Osteocyte (in vitro differentiated cells): ENCODE measurements at places on chromosomes 16 and 17. TPM values are rescaled to one million over a fixed set of nuclear protein-coding genes. Genes with fewer than 3 reads are reported as not detected.

DNA sequence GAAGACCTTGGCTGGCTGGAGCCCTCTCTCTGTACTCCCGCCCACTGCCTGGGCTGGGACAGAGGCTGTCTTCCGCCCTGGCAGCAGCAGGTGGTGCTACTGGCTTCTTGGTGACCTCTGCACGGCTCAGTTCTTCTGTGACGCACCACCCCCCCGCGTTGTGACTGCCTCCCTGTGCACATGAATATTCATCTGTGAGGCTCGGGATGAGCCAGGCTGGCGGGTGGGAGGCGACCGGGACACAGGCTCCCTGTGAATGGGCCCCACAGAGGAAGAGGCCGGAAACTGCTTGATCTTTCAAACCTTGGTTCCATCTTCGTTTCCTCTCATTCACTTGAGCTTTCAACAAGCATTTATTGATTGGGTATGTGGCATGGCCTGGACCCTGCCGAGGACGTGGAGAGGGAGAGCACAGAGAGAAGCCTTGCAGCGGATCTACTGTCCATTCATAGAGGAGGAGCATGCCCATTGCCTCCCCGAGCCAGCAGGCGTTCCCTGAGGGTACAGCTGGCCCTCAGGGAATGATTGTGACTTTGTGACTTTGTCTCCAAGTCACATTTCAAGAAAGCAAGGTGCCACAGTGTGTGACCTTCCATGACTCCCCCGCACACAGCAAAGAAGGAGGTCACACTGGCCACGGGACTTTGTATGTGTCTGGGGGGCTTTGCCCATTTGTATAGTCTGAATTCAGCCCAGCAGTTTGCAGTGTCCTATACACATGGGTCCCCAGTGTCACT, 45.0 kb downstream of the B9D1 start:
- no peak for DNase-seq

DNA sequence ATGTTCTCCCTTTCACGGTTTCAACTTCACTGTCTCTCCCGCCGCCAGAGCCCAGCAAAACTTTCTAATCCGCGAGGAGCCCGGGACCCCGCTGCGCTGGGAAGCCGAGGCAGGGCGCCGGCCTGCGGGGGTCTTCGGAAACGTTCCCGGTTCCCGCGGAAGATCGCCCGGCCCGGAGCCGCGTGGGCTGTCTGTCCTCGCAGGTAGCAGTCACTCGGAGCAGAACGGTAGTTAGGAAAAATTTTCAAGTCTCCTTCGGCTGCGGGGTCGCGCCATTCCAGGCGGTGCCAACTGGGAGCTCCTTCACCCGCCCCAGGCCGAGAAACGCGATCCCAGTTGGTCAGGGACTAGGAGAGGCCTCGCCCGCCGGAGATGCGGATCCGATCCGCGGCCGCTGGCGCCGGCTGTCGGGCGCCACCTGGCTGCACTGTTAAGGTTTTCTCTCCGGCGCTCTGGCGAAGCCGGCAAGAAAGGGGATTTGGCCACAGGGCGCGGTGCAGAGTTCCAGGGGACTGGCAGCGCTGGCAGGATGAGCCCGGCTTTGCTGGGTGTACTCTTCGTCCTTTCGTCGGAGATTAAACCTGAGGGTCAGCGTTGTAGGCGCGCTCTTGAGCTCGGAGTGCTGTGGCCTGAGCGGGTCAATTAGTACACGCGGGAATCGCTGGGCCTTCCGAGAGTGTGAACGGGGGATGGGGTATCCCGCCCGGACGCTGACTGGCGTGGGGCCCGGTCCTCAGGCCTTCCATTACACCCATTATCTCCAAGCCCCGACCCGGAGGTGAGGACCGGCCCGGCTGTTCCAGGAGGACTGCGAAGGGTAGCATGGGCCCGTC, 135.4 kb downstream of the KCNJ12 start:
- DNase-seq: peak; percentile 94

GRCh38 chr16:381789-382717, at the start of gene PGAP6:
Gene PGAP6, minus strand, starts transcription at chr16:381978. Its CDS starts 157 bp downstream, at chr16:381821.
- DNase-seq: peak; percentile 86

The CCL4L2 gene
- not detected in 2 replicates for total RNA-seq

DNA sequence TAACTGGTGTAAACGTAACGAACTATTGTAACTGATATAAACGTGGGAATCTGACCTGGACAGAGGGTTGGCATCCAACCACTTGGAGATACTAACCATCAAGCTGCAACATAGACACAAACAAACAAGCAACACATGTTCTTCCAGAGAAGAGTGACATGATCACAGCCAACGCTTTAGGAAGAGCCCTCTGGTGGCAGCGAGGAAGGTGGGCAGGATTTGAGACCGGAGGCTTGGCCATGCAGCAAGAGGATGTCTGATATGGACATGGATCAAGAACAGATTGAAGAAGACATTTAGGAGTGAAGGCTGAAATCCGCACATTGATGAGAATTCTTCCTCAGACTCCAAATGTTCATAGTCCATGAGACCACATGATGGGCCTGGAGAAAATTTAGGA, 40.3 kb upstream of the TNRC6A start:
- DNase-seq: no peak

DNA sequence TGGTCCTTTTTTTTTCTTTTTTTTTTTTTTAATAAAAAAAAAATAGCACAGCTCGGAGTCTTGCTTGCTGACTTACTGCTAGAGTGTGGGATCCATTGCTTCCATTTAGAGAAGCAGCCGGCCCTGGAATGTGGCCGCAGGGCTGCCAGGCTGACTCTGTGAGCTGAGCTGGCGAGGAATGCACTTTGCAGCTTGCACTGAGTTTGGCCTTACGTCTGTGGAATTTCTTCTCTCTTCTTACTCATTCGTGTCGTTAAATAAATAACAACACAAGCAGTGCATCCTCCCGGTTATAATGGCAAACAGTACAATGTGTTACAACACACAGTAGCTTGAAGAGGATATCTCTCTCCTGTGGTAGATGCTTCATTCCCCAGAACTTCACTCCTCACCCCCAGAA, 69.2 kb downstream of the PRKCB start:
- DNase-seq: peak; percentile 88

- DNase-seq: no peak
Measured at GRCh38 chr17:80012765-80013741, 22.6 kb downstream of the TBC1D16 start.

GRCh38 chr16:10612649-10613179, 32.3 kb upstream of the EMP2 start:
- DNase-seq: no peak

The SDR42E2 gene
- 0.13 TPM in 1 of 2 replicates, not detected in the other for total RNA-seq

GRCh38 chr16:30628628-30629540, 18.7 kb upstream of the ZNF689 start:
- peak; percentile 90 for DNase-seq

DNA sequence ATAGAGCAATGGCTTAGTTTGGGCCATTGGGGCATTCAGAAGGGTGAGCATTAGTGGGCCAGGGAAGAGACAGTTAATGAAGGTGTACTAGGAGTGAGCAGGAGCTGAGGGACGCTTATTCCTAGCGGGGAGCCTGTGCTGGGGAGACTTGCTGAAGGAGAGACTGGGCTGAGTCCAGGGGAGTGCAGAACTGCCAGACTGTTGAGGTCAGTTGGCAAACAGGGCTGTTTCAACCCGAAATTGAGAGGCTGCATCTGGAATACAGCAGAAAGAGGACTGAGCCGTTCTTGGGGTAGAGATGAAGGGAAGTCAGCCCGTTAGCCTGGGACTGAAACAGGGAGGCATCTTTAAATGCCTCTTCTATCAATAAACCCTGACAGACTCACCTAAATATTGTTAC, 33.2 kb downstream of the MAP2K6 start:
- no peak for DNase-seq

DNA sequence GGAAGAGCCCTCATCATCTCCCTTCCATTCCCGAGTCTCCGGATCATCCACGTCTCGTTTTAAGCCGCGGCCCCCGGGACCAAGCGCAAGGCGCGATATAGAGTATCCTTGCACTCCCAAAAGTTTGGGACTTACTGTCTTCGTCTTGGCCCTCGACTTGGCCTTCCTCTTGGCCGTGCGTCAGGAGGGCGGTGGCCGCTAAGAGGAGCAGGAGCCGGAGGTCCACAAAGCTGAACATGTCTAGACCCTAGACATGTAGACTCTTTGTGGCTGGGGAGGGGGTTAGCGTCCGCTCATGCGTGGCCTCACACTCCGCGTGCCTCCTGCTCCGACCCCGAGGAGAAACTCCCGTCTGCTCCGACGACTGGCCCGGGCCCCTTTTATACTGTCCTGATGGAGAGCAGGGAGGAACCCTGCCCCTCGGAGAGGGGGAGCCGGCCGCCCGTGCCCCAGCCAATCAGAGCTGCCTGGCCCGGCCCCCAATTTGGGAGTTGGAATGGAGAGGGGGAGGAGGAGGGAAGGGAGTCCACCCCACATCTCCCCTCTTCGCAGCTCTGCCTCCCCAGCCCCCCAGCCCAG, at the start of gene COL1A1:
TSS of gene COL1A1 (minus strand) at position 356 of the 579 bp plus-strand sequence. CDS start at position 238, 118 bp downstream.
- DNase-seq: peak; percentile 97

The ANKFN1 gene
- not detected in 2 replicates for total RNA-seq

DNA sequence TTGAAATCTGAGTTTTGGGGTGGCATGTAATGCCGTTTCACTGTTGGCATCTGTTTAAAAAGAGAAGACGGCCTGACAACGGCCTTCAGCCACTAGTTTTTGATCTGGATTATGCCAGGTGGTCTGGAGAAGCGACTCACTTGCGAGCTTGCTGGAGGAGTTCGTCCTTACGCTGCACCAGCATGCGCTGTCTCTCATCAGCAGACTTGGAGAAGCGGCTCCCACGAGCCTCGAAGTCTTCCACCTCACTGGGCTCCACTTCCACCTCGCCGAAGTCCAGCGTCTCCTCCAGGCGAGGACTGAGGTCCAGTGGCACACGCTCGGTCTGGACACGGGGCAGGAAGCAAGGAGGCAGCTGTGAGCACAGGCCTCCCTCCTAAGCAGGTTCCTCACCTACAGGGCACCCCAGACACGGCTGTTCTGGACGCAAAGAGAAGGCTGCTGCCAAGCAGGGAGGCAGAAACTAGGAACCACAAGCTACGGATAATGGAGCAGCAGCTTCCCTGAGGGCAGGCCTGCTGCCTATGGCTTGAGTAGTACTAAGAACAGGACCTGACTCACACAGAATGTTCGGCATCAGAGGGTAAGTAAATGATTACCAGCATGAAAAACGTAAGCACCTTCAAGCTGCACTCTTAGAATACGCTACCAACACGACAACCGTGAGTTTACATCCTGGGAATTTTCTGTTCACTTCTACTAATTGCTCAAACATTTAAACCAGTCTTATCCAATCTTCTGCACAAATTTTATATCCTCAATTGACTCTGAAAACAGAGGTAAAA, 61.4 kb downstream of the AMFR start:
- no peak for DNase-seq

DNA sequence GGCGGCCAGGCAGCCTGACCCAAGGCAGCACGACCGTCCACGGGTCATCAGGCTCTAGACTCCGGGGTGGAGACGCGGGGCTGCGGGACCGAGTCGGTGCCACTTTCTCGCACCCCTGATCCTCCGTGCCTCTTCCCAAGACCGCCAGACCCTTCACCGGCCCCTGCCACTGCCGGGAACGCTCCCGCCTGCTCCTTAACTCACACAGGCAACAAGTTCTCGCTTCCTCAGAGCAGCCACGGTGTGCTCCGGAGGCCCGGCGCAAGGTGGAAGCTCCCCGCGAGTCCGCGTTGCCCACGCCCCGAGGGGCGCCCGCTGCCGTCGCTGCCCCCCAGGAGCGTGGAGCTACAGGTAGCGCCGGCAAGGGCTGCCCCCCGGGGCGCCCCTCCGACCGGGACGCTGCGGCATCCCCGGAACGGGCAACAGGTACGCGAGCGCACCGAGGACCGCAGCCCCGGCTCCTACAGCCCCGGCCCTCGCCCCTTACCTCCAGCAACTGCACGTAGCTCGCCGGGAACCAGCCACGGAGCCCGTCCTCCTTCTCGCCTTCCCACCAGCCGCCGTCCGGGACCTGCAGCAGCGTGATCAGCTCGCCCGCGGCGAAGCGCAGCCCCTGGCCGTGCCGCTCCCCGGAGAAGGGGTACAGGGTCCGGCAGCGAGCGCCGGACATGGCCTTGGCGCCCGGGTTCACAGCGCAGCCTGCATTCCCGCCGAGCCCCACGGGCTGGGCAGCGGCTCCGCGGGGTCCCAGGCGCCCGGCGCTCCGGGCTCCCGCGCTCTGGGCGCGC, 491 bp downstream of the GAS7 start:
- DNase-seq: no peak

DNA sequence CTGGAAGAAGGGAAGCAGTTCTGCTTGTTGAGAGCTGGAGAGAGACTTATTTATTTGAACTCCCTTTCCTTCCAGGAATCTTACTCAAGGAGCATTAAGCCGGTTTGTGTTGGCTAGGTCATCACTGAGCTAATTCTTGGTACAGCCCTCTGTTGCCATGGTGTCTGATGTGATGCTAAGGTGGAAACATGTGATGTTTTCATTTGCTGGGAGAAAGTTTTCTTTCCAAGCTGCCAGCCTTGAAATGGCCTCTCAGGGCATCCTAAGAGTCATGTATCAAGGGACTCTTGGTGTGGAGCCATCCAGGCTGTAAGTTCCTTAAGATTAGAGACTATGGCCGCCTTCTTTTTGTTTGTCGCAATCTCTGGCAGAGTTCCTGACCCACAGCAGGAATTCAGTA, 4.2 kb downstream of the PSKH1 start:
- DNase-seq: no peak

- no peak for DNase-seq
Measured at GRCh38 chr17:54770836-54771235, 129.8 kb upstream of the TOM1L1 start.

The ZDHHC7 gene
- 53.6 and 53.7 TPM in 2 replicates for total RNA-seq

GRCh38 chr16:23909792-23910418, 74.1 kb downstream of the PRKCB start:
- DNase-seq: no peak

The MYH8 gene
- not detected in 2 replicates for total RNA-seq

GRCh38 chr17:51768706-51769105, 389.8 kb downstream of the CA10 start:
- no peak for DNase-seq

GRCh38 chr16:25092441-25092840, 19.1 kb upstream of the LCMT1 start:
- DNase-seq: no peak

DNA sequence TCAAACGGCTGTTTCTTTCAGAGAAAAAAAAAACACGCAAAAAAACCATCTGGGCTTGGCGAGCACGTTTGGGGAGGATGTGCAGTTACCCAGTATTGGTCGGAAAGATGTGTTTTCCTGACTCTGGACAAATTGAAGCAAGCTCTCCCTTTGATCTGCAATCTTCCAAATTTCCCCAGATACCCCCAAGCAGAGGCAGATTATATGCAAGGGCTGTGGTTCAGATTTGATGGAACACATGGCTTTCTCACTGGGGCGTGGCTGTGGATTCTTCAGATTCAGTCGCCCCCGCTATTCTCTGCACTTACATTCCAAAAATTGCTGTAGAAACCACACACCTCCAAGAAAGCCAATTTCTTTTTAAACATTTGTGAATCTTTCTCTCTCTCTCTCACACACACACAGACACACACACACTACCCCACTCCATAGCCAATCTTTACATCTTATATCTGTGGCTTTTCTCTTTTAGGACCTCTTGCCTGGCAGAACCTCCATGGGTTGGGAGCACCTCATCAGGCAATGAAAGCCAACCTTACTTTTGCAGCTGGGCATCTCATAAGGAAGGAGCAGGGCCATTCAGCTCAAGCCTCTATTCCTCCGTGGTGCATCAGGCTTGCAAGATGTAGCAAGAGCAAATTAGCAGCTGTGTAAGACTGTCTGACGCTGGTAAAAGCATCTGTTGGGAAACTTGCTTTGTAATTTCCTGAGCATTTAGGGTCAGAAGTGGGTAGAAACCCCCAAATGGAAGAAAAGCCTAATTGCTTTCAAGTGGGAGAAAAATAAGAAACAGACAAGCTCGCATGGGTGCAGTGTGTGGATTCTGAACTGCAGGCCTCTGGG, 103.9 kb upstream of the FAM20A start:
- no peak for DNase-seq

- DNase-seq: no peak
Measured at GRCh38 chr17:61519139-61519538, 66.9 kb downstream of the TBX4 start.

- peak; percentile 72 for DNase-seq
Measured at GRCh38 chr17:29569245-29569950, 897 bp downstream of the TP53I13 start.
